ENCODE measurements at places on chromosomes 5 and 9. TPM values are rescaled to one million over a fixed set of nuclear protein-coding genes. Genes with fewer than 3 reads are reported as not detected.
A peak's percentile ranks its signal among the peaks of the same experiment; 100 is the strongest.

PNPLA7 gene
- 9.7 TPM for total RNA-seq

ZNF883 gene
- total RNA-seq, result 1.7 TPM

DDX4 gene
- total RNA-seq, result not detected

PPP3R2 gene
- total RNA-seq, result not detected

SPATA31C1 gene
- total RNA-seq, result not detected

SPINK4 gene
- total RNA-seq, result not detected

PCDHA6 gene
- 0.96 TPM for total RNA-seq

GRCh38 chr5:2284678-2285077 is 402.0 kb upstream of the IRX4 start:
- no peak for DNase-seq

DNA sequence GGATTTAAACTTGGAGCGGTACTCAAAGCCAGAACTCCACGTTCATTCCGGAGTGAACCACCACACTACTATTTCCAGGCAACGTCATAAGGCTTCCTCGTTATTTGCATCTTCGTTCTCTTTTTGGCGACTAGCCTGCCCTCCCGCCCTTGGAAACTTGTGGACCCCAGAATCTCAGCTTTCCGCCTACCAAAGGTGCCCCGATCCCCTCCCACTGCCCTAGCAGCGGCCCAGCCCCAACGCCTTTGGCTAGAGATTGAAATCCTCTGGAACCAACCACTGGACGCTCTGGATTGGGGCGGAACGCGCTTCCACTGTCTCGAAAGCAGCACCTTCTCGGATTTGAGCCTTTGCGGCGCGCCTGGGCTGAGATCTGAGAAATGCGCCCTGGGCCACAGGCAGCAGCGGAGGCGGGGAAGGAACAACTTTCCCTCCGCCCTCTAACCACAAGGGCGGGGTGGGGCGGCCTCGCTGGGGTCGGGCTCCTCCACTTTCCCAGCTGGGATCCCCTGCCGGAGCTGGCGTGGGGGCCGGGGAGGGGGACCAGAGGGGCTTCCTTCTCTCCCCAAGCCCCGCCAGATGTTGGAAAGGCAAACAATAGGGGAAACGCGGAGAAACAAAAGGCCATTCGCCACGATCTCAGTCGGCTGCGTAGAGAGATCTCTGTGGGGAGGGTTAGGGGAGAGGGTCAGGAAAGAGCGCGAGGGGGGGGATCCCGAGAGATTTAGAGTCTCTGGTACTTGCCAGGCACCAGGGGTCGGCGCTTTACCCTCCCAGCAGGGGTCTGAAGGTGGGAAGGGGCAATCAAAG is 1.3 kb downstream of the MOB3B start:
- peak; percentile 78 for DNase-seq

- DNase-seq, result no peak
Measured at GRCh38 chr5:123101556-123101955, 12.5 kb downstream of the PRDM6 start.

DNA sequence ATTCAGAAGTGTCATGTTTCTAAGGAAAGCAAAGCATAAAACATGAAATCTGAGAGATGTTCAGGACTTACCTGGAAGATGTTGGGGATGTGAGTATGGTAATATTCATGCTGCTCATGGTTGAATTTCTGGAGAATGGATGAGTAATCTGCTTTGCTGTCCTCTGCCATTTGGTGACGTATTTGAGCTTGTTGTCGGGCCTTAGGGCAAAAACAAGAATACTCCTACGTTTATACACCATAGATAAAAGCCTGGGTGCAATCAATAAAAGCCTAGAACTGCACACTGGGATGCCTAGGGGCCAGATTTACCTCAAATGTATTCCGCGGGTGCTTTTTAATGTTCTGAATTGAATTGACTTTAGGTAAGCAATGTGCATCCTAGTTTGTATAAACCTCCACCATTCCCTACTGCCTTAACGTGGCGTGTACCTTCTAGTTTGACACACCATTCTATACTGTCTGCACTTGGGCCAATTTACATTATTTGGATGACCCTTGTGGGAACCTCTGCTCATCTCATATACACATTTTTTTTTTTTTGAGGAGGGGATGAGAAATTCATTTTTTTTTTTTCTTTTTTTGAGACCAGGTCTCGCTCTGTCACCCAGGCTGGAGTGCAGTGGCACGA is 94.4 kb downstream of the USP20 start:
- no peak for DNase-seq

- no peak for DNase-seq
Measured at GRCh38 chr9:102587281-102587680, 407.9 kb upstream of the CYLC2 start.

GRCh38 chr5:78486218-78486617 is 125.8 kb downstream of the SCAMP1 start:
- DNase-seq, result no peak

GRCh38 chr9:29697011-29697410 is 2123.7 kb upstream of the C9orf72 start:
- no peak for DNase-seq

GRCh38 chr5:172541773-172542136 is 87.4 kb upstream of the SH3PXD2B start:
- DNase-seq, result peak; percentile 12

DNA sequence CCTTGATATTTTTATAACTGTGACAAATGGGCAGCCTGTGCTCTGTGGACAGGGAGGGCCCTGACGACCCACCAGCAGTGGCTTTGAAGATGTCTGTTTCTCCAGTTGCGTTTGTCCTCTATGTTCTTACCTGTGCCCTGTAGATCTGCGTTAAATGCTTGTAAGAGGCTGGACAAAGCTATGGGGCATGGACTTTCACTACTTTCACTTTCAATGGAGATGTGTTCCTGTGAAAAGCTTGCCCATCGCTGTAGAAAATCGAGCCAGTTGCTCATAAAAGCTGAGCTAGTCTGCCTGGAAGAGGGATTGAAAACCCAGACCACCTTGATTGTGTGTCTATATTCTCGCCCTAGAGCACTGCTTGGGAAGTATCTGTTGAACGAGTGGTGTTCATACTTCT is 74.1 kb downstream of the PSAT1 start:
- DNase-seq, result no peak

GRCh38 chr9:33309903-33310302 is 19.6 kb downstream of the NFX1 start:
- no peak for DNase-seq

GRCh38 chr9:108108280-108108851 is 618.8 kb upstream of the KLF4 start:
- no peak for DNase-seq

GRCh38 chr5:163789870-163790269 is 284.5 kb downstream of the MAT2B start:
- no peak for DNase-seq

DNA sequence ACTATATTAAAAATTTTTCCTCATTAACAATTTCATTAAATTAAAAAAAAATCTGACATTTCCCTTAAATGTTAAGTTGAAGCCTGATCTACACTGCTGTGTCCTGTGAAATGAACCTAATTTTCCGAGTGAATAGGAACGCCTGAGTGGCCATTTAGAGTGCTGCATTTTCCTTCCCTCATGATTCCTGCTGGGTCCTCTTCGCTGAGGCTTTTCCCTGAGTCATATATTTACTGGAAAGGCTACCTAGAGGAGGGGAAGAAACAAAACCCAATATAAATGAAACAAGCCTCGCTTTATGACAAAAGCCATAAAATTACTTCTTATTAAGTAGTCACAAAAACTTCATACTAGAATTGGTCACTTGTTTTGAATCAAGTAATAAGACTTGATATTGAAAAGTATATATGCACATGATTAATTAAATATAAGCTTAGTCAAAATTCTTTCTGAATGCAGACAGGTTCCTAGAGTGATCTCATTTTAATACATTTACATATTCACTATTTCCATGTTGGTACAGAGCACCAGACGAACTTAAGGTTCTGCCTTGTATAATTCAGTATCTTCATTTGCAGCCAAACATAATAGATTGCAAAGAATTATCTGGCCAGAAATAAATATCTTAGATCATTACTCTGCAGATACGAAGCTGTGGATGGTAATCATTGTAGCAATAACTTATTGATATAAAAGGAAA is 6.3 kb upstream of the ISCA1 start:
- no peak for DNase-seq

DNA sequence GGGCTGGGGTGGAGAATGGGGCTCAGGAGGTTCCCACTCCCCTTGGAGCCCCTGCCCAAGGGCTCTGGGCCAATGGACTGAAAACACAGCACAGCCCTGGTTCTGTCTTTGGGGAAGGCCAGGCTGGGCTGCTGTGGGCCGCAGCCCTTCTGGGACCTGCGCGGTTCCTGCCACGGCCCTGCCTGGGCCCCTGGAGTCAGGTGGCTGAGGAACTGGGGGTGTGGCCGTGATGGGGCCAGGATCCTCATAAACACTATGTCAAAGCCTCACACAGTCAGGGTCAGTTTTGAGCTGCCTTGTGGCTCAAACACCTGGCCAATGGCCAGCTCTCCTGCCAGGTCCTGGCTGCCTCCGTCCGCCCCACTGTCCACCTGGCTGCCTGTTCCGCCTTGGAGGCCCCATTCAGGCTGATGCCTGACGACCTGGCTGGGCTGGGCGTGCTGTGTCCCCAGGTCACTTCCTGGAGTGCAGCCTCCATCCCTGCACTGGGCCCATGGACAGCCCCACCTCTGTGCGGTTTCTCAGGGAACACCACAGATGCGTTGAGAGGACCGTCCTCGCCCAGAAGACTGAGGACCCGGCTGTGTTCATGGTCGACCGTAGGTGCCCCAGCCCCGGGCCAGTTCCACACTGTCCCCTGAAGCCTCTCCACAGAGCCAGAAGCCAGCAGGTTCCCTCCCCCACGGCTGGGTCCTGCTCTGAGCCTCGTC is 27.5 kb downstream of the PAEP start:
- DNase-seq, result no peak
